ENCODE measurements at places on chromosomes 11 and 22.

DNA sequence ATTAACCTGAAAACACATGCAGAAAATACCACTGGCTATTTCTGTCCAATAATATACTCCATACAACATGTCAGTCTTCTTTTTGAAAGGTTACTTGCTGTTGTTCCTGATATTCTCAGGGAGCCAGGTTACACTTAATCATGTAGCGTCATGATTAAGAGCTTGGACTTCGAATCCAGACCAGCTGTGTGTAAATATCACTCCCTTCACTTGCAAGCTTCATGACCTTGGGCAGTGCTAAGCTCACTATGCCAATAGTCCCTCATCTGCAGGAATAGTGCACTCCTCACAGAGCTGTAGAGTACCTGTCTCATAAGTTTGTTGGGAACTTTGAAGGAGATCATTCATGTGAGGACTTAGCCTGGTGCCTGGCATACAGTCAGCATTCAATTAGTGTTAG is 1.9 kb downstream of the HTR3B start:
- no peak for DNase-seq

- no peak for DNase-seq
Observed at GRCh38 chr11:88447281-88447680, 109.7 kb upstream of the CTSC start.

DNA sequence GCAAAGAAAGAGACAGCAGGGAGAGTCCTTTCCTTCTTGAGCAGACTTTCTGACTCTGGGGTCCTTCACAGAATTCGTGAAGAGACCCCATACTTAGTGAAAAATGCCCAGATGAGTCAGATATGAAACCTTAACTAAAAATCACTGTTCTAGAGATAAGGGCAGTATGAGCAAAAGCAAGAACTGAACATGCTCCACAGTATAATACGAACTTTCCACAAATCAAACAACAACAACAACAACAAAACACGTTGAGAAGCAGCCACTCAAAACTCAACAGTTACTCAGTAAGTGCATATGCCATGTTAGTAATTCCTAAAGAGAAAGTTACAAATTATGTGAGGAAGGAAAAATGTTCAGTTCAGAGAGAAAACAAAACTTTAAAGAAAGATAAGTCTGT is 44.3 kb downstream of the PITPNB start:
- DNase-seq, result no peak

- DNase-seq, result no peak
Observed at GRCh38 chr11:11640152-11640551, 18.3 kb upstream of the GALNT18 start.

DNA sequence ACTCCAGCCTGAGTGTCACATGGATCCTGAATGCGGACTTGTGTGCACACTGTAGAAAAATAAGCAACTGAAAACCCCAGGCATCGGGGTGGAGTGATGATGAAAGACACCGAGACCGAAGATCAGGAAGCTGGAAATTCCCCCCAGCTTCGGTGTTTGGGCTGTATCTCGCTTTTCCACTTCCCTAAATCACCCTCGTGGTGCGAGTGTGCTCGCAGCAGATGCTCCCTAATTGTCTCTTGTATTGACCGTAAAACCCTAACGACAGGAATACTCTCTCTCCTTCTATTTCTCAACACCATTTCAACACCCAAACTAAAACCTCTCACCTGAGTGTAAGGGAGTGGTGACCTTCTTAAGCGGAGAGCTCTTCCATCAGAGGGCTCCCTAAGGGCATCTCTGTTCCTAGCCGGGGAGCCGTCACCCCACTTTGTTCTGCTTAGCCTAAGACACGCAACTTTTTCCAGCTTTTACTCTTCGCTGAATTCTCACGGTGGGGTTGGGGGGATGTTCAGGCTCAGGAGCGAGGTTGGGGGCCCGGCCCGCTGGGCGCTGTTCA is 635 bp upstream of the GRK3 start:
- no peak for DNase-seq

DNA sequence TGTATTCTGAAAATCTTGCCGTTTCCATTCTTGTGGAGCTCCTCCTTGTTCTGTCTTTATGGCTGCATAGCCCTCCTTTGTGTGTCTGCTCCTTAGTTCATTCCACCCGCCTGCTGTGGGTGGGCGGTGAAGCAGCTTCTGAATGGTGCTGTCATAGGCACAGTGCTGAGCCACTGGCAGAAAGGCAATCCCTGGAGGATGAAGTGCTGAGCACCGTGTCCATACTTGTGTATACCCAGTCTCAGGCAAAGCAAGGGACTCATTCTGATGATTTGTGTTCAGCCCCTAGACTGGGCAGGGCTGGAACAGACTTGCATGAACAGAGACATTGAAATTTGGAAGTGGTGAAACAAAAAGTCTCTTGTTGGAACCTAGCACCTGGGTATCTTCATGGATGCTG is 134.9 kb downstream of the MYO18B start:
- no peak for DNase-seq

DNA sequence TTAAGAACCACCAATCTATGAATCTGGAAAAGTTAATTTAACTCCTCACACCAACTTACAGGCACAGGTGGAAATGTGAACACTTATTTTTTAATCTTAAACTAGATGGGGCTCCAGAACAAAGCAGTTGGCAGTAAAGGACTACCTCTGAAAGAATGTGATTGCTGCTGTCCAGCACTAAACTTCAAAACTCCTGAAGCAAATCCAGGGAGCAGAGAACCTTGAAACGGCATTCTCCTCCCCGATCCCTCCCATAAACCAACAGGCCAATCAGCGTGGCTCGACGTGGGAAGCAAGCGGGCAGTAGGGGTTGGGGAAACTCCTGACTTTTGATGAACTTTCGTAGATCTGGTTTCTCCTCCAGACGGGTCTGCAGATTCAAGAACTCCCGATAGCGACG is 5.0 kb downstream of the SNX19 start:
- no peak for DNase-seq

DNA sequence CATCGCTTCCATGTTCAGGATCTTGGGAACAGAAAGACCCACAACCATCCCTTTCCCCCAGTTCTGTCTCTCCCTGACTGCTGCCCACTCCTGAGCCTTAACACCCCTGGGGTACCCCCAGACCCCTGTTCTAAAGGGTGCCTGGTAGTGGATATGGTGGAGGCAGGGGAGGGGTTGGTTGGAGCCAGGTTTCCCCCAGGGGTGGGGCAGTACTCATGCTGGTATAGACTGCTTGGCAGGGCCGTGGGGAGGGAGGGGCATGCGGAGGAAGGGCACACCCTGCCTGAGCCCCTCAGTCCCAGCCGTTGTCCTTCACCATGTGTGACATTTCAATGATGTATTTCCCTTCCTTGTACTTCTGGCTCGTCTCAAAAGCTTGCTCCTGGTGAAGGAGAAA is 4.0 kb downstream of the YPEL4 start:
- no peak for DNase-seq

GRCh38 chr11:10638316-10638925 is 55.1 kb downstream of the IRAG1 start:
- no peak for DNase-seq

- DNase-seq, result no peak
Observed at GRCh38 chr11:126433989-126434949, 78.8 kb downstream of the ST3GAL4 start.

- DNase-seq, result no peak
Observed at GRCh38 chr11:69888483-69889181, 69.4 kb upstream of the FGF3 start.

GRCh38 chr11:40188848-40189247 is 1270.6 kb downstream of the LRRC4C start:
- DNase-seq, result no peak

GRCh38 chr11:116701297-116701801 is 71.4 kb downstream of the BUD13 start:
- no peak for DNase-seq

DNA sequence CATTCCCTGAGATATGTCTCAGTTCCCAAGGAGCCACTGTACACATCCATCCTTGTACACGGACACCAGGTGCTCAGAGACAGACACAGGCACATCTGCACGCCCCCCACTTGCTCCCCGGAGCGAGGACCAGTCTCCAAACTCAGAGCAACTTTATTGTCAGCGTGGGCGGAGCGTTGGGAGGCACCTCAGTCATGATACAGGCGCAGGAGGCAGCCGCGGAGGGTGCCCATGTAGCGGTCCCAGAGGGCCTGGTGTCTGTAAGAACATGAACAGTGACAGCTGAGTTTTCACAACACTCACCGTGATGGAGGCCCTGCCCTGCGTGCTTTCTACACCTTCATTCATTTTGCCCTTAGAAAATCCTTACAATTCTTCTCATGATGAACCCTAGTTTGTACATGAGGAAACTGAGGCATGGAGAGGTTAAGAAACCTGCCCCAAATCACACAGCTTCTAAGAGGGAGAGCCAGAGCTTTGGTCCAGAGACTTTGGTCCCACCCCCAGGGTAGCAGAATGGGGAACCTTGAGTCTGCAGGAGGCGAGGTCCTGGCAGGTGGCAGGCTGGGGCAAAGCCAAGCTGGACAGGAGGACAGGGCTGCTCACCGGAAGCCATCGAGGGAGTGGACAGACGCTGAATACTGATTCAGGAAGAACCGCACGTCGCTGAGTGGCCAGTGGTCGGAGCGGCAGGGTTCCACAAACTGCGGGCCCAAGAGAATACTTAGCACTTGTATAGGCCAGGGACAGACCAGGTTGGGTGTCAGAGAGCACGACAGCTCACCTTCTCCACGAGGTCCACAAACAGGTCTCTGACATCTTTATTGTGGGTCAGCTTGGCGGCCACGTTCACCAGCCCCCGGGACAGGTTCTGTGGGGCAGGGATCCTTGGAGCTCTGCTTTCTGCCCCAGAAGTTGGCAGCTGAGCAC is 4.2 kb downstream of the FIBP start:
- no peak for DNase-seq

DNA sequence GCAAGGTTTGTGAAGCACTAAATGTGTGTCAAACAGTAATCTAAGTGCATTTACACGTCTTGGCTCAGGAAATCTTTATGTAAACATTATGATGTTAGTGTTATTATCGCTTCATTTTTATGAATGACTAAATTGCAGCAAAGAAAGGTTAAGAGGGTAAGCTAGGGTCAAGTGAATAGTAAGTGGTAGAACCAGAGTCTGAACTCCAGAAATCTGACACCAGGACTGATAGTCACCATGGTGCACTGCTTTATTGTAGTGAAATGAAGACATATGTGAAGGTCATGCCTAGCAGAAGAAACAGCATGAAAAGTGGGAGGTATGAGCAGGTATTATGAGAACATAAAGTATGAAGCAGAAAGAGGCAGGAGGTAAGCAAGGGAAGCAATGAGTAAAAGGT is 368.7 kb upstream of the TENM4 start:
- no peak for DNase-seq
